ENCODE measurements at places on chromosomes 3 and 15.

- no peak for DNase-seq
These were observed 264.8 kb downstream of the TBL1XR1 start for GRCh38 chr3:176932433-176932832.

GRCh38 chr3:134369231-134369741 lies 5.0 kb downstream of the AMOTL2 start:
- DNase-seq: no peak

GRCh38 chr3:13122081-13123012 lies 49.1 kb upstream of the IQSEC1 start:
- DNase-seq: no peak

DNA sequence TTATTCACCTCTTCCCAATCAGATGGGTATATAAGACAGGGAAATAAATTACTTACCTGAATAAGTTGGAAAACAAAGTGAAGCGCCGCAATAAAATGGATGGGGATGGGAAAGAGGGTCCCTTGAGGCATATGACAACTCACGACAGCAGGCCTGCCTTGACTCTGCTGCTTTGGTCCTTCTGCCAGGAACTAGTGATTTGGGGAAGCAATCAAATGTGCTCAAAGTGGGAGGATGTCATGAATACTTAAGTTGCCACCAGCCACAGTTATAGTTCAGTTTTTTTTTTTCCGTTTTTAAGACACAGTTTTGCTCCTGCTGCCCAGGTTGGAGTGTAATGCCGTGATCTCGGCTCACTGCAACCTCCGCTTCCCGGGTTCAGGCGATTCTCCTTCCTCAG lies 4.6 kb downstream of the PARL start:
- DNase-seq: no peak

- no peak for DNase-seq
These were observed 591.9 kb downstream of the ROBO1 start for GRCh38 chr3:79175870-79176269.

DNA sequence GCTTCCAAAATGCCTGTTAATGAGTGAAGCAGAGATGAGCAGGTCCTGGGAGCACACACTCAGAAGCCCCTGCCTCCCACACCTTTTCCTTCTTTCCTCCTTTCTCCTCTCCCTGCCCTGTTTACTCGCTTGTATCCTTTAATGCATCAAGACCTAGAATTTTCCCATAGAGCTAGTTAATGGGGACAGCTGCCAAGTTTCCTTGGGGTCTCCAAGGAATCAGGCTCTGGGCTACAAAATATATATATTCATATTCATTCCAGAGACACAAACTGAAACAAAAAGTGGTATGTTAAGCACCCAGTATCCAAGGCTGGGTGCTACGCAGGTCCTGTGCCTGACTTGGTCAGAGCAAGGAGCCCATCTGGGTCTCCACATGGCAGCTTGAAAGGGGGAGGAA lies 235.6 kb downstream of the MYRIP start:
- DNase-seq: no peak

DNA sequence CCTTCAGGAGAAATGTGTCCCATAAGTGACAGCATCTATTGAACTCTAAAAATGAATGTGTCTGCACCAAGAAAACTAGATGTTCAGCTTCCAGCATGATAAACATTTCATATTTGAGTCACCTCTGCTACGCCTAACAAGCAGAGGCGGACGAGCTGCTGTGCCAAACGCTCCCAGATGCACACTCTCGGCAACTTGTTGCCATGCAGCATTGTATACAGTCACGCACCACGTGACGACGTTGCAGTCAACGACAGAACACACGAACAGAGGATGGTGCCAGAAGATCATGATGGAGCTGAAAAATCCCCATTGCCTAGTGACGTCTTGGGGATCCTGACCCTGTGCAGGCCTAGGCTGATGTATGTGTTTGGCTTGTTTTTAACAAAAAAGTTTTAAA lies 137.5 kb downstream of the XXYLT1 start:
- DNase-seq: no peak

- no peak for DNase-seq
These were observed 16.6 kb downstream of the EIF4E3 start for GRCh38 chr3:71708476-71709105.

DNA sequence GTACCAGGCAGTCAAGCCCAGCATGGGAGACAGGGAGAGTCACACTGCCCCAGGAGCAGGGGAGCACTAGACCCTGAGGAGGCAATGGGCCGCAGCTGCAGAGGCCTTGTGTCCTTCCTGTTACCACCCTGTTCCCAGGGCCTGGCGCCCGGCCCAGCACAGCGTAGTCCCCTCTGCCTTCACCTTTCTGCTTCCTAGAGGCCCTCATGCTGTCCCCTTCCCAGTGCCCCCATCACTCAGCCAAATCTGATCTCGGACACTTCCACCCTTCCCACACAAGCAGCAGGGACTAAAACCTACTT lies 6.9 kb upstream of the TBC1D2B start:
- DNase-seq: no peak

Measured in HS-5 (cell line).